ENCODE measurements at places on chromosomes 7 and 10.

GRCh38 chr10:63887023-63887589, 365.9 kb downstream of the REEP3 start:
- no peak for DNase-seq

DNA sequence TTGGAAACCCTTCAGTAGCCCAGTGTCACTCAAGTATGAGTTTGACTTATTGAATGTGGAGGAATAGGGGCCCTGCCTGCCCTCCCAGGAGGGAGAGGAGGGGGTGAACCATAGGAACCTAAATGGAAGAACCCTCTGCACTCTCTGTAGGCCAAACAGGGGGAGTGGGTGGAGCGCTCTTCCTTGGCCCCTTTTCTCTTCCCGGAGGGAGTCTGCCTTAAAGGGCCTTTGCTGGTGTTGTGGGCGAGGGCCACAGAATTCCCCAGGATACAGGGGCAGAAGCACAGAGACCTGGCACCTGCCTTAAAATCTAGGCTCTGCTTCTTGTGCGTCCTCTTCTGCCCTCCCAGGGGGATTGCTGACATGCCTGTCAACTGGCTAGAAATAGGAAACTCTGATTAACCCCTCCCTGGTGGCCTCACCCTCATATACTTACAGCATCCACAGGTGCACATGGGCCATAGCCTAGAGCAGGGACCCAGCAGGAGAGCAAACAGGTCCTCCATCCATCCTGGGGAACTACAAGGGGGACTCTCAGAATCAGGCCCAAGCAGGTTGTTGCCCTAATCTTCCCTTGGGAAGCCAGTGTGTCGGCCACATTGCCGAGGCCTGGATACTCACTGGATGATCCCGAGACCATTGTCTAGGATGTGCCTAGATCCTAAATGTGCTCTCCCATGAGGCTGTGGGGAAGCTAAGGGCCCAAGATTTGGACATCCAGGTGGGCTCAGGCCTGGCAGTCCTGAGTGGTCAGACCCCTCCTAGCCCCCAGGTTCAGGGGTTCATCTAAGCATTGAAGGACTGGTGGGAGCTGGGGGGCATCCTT, 3.4 kb downstream of the TRIM8 start:
- no peak for DNase-seq

- no peak for DNase-seq
Measured at GRCh38 chr7:140889645-140890044, 35.1 kb downstream of the BRAF start.

GRCh38 chr7:75991531-75992082, 2.8 kb downstream of the TMEM120A start:
- DNase-seq = no peak

DNA sequence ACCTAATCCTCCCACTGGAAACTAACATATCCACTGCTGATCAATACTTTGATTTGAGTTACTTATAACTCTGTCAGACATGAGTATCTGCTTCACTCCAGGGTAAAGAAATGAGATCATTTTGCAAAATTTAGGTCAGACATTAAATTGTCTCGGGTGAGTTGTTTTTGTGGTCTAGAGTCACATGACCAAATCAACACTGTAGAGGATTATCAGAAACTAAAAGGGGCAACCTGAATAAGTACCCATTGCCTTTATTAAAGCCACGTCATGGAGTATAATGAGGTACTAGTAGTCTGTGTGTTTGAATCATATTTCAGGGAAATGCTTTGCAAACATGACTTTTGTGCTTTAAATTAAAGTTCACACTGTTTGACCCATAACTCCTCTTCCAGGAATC, 107.7 kb upstream of the ADO start:
- DNase-seq = no peak

DNA sequence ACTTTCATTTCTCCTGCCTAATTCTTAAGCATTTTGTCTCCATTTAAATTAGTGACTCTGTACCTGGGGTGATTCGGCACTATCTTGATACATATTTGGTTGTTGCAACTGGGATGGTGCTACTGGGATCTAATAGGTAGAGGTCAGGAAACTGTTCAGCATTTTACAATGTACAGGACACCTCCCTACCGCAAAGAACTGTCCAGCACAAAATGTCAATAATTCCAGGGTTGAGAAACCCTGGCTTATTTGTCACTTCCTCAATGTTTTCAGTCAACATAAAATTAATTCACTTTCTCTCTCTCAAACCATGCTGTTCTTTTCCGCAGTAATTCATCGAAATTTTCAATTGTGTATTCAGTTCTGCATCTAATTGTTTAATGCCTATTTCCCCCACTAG, 151.4 kb upstream of the CALCR start:
- DNase-seq = no peak

DNA sequence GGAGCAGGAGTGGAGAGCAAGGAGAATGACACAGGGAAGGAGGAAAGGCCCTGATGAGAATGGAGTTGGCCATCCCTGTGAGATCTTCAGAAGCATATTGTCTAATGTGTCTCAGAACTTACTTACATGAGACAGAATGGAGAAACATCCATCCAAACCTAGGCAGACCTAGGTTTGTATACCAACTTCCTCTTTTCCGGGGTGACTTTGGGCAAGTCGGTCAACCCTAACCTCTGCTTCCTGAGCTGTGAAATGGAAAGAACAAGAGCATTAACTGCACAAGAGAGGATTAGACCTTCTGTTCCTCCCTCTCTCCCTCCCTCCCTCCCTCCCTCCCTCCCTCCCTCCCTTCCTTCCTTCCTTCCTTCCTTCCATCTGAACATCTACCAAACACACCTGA, 4.5 kb downstream of the GHRHR start:
- no peak for DNase-seq

DNA sequence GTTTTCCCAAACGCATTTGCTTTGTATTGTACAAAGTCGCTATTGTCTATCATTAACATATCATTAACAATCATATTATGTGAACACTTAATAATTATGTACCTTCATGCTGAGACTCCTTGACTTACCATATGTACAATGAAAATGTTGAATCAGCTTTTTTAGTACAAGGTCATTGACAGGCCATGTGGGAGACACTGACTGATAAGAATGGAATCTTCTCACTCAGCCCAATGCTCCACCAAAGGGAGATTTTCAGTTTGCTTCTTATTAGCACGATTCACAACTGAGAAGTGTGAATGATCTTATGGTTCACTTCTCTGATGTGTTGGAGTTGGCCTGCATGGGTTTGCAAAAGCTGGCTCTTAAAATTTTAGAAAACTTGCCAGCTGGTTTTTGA, 253.5 kb upstream of the TEX47 start:
- DNase-seq = no peak
